ENCODE measurements at places on chromosomes 7 and 10.

- no peak for DNase-seq
These were observed 76.7 kb downstream of the MACC1 start for GRCh38 chr7:20140291-20141001.

DNA sequence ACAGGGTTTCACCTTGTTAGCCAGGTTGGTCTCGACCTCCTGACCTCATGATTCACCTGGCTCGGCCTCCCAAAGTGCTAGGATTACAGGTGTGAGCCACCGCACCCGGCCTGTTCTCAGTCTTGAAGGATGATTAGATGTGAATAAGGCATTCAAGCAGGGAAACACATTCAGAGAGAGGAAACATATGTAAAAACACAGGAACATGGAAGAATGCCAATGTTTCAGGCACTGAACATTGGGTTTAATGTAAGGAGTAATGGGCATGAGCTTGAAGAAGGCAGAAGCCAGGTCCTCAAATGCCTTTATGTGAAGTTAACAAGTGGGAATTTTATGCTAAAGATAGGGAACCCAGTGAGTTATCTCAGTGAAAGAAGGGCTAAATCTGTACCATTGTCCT lies 74.3 kb downstream of the ARL4A start:
- no peak for DNase-seq

- DNase-seq, result no peak
These were observed 166.2 kb upstream of the INHBA start for GRCh38 chr7:41869091-41869490.

- DNase-seq, result no peak
These were observed 49.8 kb downstream of the PRKCQ start for GRCh38 chr10:6530211-6530840.

GRCh38 chr7:67823345-67823744 lies 826.7 kb downstream of the TYW1 start:
- no peak for DNase-seq

DNA sequence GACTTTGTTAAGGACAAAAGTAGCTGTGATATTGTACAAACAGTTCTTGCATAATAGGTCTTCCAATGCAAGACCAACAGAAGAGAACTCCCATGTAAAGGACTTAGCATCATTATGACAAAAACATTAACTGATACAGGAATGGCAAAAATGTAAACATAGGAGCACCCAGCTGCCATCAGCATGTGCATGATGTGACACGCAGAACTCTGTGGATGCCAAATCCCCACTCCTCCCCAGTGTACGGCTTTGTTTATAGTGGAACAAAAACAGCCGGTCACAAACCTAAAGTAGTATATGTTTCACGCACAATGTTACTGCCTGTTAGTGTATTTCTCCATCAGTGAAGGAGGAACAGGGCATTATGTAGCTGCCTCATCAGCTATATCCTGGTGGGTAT lies 316.0 kb upstream of the AOAH start:
- no peak for DNase-seq

- DNase-seq, result no peak
These were observed 71.8 kb downstream of the SGCE start for GRCh38 chr7:94584113-94584512.

DNA sequence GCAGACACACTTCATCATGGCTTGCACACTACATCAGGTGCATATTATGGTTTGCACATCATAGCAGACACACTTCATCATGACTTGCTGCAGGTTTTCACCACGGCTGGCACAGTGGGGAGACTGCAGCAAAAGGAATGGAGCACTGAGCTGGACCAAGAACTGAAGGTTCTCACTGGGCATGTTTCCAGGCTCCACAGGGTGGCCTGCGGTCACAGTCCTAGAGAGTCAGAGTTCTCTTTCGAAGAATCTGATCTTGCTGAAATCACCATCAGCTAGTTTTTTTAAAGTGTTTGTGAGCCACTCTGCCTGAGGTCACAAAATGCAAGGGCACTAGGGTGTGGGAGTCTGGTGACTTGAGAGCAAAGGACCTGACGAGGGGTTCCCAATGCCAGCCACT lies 140.4 kb upstream of the NPY start:
- no peak for DNase-seq

GRCh38 chr10:43979551-43979950 lies 330.9 kb upstream of the ZNF32 start:
- DNase-seq, result no peak

- DNase-seq, result no peak
These were observed 1249.6 kb downstream of the TYW1 start for GRCh38 chr7:68246189-68246633.

DNA sequence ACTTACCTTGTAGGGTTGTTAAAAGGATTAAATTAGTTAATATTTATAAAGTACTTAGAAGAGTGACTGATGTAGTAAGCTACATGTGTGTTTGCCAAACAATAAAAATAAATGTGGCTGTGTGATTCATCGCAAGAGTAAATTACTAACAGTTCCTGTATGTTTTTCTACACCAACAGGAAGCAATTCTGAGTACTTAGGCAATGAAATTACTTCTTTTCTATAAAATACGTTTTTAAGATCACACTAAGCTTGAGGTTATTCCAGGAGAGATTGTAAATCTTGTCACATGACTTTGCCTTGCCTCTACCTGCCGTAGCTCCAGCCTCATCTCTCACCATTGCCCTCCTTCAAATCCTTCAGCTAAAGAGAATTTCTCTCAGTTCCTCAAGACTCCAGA lies 18.1 kb upstream of the GSTK1 start:
- no peak for DNase-seq

DNA sequence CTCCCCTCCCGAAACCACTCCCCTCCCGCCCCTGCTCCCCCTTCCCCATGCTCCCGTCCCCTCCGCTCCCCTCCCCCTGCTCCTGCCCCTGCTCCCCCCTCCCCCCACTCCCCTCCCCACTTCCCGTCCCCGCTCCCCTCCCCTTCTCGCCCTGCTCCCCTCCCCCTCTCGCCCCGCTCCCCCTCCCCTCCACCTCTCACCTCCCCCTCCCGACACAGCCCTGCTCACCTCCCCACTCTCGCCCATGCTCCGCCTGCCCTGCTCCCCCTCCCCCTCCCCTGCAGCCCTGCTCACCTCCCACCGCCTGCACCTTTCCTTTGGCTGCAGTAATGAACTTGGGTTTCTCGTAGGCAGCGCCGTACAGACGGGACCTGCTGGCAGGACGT lies 49.9 kb upstream of the NKX6-2 start:
- DNase-seq, result no peak

DNA sequence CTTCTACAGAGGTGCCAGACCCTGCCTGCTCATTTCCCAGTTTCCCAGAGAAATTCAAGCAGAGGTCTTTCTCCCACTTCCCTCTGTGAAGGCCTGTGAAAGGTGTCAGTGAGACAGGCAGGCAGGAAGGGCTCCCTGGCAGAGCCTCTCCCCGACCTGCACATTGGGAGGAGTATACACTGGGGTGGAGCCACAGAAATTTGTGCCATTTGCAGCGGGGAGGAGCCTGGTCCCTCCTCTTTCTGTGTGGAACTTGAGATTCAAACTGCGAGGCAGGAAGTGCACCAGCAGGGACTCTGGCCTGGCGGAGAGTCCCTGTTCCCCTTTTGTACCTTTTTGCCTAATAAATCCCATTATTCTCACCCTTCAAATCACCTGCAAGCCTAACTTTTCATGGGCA lies 54.6 kb upstream of the OPN4 start:
- no peak for DNase-seq

- DNase-seq, result no peak
These were observed 4.1 kb downstream of the CHPF2 start for GRCh38 chr7:151236406-151236805.

- DNase-seq, result no peak
These were observed 1.9 kb downstream of the VPS41 start for GRCh38 chr7:38907066-38907465.

- no peak for DNase-seq
These were observed 22.6 kb upstream of the PRTFDC1 start for GRCh38 chr10:24974976-24975375.

- DNase-seq, result no peak
These were observed 142.6 kb upstream of the RHEB start for GRCh38 chr7:151662251-151662826.

DNA sequence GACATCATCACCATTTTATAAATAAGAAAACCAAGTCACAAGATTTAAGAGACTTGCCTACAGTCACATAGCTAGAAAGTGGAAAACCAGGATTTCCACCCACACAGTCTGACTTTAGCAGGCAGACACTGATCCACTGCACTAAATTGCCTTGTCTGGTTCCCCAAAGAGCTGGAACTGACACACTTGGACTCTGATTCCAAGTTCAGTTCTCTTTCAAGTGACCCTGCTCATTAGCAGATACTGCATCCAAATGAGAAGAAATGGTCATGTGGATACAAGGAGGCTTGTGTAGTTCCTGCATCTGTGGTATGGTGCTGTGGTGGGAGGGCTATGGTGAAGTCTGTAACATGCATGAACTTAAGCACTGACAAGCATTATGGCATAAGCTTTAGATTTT lies 180.1 kb upstream of the MKLN1 start:
- DNase-seq, result no peak

Data from endothelial cell (in vitro differentiated cells).